ENCODE measurements at places on chromosomes 7 and 10. TPM values are rescaled to one million over a fixed set of nuclear protein-coding genes. Genes with fewer than 3 reads are reported as not detected.

DNA sequence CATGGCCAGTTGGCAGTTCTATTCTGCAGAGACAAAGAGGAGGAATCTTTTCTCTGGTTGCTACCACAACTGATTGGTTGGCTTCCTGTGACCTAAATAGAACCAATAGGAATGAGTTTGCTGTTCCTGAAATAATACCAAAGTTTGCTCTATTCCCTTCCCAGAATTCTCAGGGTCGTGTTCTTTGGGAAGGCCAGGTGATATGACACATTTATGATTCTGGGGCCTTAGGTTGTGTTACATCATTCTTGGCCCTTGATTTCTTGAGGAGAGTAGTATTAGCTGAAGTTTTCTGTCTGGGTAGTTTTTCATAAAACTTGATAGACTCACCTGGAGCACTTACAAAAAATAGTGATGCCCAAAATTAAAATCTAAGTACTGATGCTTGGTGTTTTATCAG is 171.9 kb downstream of the LRRC4 start:
- DNase-seq, result no peak

DNA sequence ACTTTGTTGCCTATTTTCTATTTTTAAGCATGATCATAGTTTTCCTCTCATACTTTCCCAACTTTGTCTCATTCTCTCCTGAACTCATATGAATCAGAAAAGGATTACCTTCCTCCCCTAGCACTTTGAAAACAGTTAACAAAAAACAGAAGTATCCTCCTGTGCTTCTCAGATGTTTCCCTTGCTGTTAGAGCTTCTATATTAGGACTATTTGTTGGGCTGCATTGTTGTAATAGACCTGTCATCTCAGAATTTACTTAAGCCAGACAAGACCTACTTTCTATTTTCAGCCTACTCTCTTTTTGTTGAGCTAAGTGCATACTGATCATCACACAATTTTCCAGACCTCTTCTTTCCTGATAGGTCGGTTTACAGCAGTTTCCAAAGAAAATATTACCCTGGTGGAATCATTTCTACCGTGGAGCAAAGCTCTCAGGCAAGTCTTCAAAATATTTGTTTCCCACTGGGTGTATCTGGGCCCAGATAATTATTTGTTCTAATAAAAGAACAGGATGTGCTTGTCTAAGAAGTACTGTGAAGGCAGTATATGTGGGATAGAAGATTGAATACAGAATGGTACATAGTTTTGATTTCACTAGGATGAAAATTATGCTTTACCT is 411.9 kb upstream of the KLF6 start:
- DNase-seq, result no peak

DNA sequence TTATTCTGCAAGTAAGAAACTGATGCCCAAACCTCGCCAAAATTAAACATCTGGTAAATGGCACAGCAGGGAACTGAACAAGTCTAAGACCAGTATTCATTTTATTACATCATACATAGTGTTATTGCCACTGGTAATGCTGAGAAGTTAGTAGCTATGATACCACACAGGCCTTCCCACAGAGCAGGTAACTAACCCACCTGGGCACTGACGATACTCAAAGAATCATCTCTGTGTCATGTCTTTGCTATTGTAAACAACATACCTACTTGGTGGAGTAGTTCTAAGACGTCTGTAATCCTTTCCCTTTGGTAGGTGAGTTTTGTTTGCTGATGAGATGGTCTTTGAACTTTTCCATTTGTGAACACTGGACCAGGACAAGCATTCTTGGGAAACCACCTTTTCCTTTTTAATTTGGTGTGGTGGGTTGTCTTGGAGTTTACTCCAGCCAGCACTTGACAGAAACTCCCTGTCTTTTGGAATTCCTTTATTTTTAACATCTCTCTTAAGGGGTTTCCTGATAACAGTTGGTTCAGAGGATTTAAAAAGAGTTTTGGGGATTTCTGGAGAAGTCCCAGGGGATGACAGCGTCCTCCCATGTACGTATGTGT is 40.9 kb downstream of the PDSS1 start:
- no peak for DNase-seq

DNA sequence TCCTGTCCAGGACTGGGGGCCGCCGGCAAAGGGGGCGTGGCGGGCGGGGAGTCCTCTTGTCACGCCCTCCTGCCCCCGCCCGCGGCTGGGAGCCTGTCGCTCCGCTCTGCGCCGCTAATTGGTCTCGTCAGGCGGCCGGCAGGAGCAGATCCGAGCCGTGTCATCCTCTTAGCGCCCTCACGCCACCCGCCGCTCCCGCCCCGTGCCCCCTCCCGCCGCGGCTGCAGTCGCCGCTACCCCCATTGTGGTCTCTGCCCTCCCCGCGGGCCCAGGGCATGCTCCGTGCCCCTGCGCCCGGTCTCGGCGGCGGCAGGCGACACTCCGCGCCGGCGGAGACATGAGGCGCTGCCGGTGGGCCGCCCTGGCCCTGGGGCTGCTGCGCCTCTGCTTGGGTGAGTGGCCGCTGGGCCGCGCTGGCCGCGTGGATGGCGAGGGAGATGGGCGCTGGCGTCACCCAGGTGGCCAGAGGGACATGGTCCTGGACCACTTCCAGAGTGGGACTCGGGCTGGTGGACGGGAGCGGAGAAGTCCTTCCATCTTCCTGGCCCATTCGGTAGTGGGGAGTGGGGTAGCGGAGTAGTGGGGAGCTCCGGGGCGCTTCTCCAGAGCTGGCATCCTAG is at the start of gene CDHR1:
TSS of gene CDHR1 (plus strand) at position 114 of the 620 bp plus-strand sequence. CDS start at position 338, 224 bp downstream.
- DNase-seq, result no peak

GRCh38 chr7:5627745-5628547 is 153.5 kb downstream of the RNF216 start:
- DNase-seq, result no peak

- no peak for DNase-seq
Measured at GRCh38 chr7:125526092-125526491, 596.5 kb upstream of the POT1 start.

DNA sequence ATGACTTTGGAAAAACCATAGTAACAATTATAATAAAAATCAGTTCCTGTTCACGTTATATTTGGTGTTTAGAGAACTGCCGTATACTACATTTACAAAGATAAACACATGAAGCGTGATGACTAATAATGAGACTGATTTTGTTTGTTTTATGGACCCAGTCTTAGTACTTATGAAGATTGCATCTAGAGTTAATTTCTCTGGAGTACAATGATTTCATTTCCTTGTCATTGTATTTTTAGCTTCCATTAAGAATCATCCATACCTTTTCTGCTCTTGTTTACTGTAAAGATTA is 2.9 kb downstream of the RBM20 start:
- no peak for DNase-seq

DNA sequence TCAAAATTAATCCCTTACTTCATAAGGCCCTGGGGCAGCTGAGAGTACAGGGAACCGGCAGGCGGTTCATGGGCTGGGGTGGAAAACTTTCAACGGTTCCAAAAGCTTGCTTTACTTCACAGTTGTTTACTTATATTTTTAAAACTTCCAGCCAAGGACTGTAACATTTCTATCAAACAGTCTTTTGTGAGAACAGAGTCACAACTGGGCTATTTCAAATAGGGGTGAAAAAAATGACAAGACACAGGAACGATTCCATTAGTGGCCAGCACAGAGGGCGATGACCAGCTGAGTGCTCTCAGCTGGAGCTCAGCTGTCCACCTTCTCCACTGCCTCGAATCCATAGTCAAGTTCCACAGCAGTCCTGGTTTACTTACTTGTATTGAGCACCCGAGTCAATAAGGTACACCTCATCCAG is 48.2 kb downstream of the XPNPEP1 start:
- no peak for DNase-seq

DNA sequence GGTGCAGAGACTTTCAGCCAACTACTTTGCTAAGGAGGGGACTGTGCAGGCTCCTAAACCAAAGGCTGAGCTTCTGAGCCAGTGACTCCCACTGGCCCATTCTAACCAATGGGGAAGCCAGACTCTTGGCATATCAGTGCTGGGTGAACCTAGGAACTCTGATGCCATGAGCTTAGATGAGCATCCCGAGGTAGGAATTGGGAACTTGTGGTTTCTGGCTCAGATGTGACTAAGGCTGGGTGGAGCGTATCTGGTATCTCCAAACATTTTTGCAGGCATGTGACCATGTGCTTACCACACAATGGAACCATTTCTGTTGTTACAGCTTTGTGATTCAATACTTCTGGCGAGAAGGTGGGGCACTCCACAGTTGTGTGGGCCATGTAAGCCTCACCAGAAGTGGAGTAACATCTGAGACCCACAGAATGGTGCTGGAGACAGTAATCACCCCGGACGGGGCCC is 2.5 kb upstream of the AVPI1 start:
- DNase-seq, result no peak

DNA sequence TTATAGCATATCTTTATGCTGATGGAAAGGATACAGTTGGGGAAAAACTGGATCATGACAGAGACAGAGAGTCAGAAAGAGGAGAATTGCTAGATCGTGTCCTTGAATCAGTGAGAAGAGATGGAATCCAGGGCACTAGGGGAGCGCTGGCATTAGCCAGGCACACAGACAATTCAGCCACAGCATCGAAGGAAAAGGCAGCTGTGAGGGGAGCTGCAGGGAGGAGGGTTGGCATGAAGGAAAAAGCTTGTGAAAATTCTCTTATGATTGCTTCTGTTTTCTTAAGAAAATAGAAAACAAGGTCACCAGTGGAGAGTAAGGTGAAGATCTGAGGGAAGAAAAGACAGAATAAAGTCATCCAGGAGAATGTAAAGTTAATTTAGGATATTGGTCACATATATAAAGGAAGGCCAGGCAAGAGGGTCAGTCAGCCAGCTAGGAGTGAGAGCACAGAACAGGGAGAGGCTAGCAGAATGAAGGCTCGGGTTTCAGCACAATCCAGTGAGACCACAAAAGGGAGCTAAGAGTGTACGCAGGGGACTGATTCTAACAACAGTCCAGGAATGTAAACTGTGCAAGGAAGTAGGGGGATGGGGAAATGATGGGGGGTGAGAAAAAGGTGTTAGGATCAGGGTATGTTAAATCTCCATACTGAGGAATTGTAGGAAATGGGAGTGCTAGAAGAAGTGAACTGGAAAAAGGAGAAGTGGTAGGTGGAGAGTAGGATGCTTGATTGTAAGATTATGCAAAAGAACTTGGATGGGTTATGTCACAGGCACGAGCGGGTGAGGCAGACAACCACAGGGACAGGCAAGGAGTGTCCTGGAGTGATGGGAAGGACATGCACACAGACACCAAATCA is 112.0 kb downstream of the RNF32 start:
- DNase-seq, result no peak

DNA sequence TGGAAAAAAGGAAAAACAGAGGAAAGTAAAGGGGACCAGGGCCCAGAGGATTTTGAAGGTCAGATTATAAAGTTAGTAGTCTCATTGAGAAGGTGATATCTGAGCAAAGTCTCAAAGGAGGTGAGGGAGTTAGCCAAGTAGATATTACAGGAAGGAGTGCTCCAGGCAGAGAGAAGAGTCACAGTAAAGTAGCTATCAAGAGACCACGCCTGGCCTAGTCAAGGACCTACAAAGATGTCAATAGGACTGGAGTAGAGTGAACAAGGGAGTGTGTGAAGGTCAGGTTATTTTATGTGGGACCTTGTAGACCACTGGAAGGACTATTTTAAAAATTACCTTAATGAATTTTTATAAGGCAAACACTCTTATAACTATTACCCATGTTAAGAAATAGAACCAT is 64.8 kb downstream of the TPST1 start:
- DNase-seq, result no peak

GRCh38 chr10:28503114-28503513 is 29.8 kb upstream of the WAC start:
- DNase-seq, result no peak

GRCh38 chr10:43352951-43353350 is 18.5 kb upstream of the FXYD4 start:
- DNase-seq, result no peak

DNA sequence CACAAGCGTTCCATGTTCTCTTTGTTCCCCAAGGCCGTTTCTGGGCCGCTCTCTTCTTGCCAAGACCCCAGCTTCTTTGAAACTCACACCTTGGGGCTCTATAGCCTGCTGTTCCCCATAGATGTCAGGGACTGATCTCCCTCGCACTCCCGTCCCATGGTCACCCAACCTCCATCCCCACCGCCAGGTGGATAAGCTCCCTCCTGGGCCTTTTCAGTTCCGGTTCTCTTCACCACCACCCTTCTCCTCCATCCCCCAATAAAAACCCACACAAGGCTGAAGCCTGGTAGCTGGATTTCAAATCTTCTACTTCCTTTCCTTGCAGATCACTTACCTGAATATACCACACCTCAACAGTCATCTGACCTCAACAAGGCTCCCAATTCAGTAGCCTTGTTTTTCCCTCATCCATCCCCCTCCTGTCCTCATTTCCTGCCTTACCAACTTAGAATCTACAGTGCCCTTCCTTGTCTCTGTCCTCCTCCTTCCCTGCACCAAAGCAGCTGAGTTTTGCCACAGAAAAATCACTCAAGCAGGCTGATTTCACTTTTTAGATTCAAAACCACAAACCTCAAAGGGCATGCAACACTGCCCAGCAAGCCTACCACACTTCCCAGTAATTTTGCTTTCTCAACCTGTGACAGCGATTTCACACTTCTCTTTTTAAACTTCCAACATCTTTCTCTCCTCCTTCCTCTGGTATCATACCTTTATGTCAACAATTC is 7.7 kb downstream of the SLC37A3 start:
- no peak for DNase-seq

- no peak for DNase-seq
Measured at GRCh38 chr10:103641326-103641725, 147.8 kb downstream of the NEURL1 start.

DNA sequence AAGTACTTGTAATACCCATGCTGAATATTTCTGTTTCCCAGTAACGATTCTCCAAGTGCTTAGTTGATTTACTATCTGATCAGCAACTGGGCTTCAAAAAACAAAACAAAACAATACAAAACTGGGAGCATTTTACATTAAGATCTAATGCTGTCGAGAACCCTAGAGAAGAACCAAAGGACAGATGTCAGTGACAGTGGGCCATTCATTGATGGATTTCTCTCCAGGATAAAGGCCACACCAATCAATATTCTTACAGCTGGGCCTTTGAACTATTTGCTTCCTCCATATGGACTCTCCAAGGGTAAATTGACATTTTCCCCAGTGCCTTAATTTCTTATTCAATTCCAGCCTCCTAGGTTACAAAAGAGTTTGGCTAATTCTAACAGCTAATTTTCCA is 217.5 kb downstream of the ADAM12 start:
- DNase-seq, result no peak

NKX1-2 gene
- not detected for total RNA-seq

NCF1 gene
- total RNA-seq, result 10.0 TPM

ASZ1 gene
- not detected for total RNA-seq
